ENCODE measurements at places on chromosomes 3 and 15. TPM values are rescaled to one million over a fixed set of nuclear protein-coding genes. Genes with fewer than 3 reads are reported as not detected.

The PSTPIP1 gene
- 0.36 TPM for total RNA-seq

The SERPINI1 gene
- 2.7 TPM for total RNA-seq

The ITGA11 gene
- total RNA-seq, result under 0.01 TPM

The DAZL gene
- not detected for total RNA-seq

The CILP gene
- total RNA-seq, result 0.07 TPM

The IL20RB gene
- total RNA-seq, result 183 TPM

The CD96 gene
- total RNA-seq, result not detected

The IL17RD gene
- 7.7 TPM for total RNA-seq

The OCA2 gene
- total RNA-seq, result 2.5 TPM

The SCN11A gene
- under 0.01 TPM for total RNA-seq

The ARGFX gene
- total RNA-seq, result not detected

The THRB gene
- 14.2 TPM for total RNA-seq

The TIGIT gene
- total RNA-seq, result not detected

The GPR171 gene
- not detected for total RNA-seq

The KBTBD13 gene
- not detected for total RNA-seq

The CBLB gene
- 71.3 TPM for total RNA-seq

The SNTN gene
- total RNA-seq, result not detected

The EBLN2 gene
- 7.0 TPM for total RNA-seq

The RTP3 gene
- not detected for total RNA-seq

The AADACL2 gene
- total RNA-seq, result not detected

The VGLL3 gene
- 14.7 TPM for total RNA-seq

The FANCD2 gene
- 2.4 TPM for total RNA-seq

The HEMK1 gene
- total RNA-seq, result 10.8 TPM

The CKMT1A gene
- 21.5 TPM for total RNA-seq

The EIF4G1 gene
- total RNA-seq, result 315 TPM

The ZKSCAN7 gene
- 7.8 TPM for total RNA-seq

The GPR149 gene
- not detected for total RNA-seq

The NR1I2 gene
- total RNA-seq, result under 0.01 TPM

The PLA2G4B gene
- total RNA-seq, result 6.6 TPM

The ADAMTS17 gene
- 1.0 TPM for total RNA-seq

The ATP6V1A gene
- total RNA-seq, result 73.1 TPM

The PRR20G gene
- total RNA-seq, result not detected

The ITGB5 gene
- total RNA-seq, result 155 TPM

The ANKUB1 gene
- 4.1 TPM for total RNA-seq

The SERPINI2 gene
- not detected for total RNA-seq

Measured in nasal cavity respiratory epithelium epithelial cell of viscerocranial mucosa (primary cell).